ENCODE measurements at places on chromosomes 7 and 10.

- DNase-seq: peak; percentile 59
Observed at GRCh38 chr10:102133373-102134195, 744 bp downstream of the PPRC1 start.

- DNase-seq: no peak
Observed at GRCh38 chr10:101716891-101717659, 22.1 kb upstream of the FBXW4 start.

DNA sequence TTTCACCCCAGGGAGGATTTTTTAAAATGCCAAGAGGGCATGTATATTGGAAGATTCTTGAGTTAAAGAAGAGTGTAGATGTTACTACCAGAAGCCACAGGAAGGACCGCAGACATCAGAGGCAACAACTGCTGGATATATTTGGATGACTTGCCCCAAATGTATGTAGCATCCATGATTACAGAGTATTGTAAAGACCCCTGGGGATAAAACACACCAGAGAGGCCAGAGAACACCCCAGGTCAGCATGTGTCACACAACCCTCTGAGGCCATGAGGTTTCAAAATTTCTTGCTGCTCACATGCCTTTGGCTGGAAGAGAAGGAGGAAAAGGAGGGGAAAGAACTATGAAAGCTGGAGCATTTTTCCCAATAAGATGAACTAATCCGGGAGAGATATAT is 108.0 kb upstream of the LSM8 start:
- no peak for DNase-seq

GRCh38 chr7:3404501-3404900 is 103.4 kb downstream of the SDK1 start:
- no peak for DNase-seq

- DNase-seq: no peak
Observed at GRCh38 chr7:3634396-3634795, 333.3 kb downstream of the SDK1 start.

DNA sequence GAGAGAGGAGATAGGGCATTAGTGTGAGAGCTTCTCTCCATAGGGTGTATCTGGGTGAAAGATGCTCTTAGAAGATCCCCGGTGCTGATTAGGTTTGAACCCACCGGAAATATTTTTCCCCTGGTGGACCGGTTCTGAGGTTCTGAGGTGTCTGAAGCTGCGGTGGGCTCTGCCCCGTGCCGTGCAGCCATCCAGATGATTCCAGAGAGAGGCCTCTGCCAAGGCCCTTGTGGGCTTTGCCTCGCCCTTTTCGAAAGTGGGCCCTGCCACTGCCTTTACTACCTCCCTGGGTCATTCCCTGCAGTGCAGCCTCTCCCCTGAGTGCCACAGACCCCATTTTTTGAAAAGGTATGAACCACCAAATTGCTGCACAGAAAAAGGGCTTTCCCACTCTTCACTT is 2.8 kb downstream of the GIMAP8 start:
- DNase-seq: no peak

DNA sequence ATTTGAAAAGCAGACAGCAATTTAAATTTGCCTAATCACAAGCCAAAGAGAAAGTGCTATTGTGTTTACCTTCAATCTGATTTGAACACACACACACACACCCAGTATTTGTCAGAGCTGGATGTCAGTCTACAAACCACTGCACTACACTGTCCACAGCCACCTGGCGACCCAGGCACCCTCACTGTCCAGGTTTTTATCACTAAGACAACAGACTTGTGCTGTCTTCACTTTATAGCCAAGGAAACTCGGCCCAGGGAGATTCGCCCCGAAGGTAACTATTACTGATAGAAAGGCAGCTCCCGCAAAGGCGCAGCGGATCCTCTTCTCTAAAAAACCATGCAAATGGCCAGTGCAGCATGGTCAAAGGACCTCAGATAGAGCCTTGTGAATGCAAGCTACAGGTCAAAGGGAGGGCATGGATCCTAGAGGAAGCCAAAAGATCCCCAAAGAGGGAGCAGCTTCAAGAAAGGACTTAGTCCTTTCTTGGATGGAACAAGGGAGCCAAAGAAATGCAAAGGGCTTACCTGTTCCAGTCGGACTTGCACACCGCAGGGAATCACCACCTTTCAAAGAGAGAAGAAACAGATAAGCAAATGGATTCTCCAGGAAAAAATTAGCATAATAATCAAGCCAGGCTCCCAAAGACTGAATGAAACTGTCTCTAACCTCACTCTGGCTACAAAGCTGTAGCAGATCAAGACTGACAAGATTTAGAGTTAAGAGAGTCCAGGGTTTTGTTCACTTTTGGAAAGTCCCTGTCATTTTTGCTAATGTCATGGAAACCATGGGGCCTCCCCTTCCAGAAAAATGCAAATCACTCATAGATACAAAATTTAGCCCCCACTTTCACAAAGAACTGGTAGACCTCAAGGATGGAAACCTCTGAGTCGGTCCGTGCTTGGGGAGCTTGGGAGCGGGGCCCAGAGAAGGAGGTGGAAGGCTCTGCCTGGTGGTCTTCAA is 101.1 kb downstream of the TNS3 start:
- no peak for DNase-seq

DNA sequence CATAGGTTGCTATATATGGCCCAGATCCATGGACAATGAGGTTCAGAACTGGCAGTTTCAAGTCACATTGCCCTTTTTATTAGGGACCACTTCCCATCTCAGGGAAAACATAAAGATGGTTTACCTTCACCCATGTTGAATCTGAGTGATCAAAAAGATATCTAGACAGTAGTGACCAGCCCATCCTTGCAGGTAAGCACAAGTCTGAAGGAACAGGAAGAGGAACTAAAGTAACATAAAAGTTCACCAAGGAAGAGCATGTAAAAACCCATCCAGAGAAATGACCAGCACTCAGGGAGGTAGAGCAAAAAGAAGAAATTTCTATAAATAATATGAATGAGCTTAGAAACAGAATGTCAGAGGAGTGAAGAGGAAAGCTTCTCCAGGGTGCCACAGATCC is 382.5 kb downstream of the PARD3 start:
- DNase-seq: no peak
